ENCODE measurements at places on chromosomes 7 and 10.
A peak's percentile ranks its signal among the peaks of the same experiment; 100 is the strongest.

GRCh38 chr7:148747274-148747673 lies 48.6 kb downstream of the CUL1 start:
- DNase-seq: no peak

- no peak for DNase-seq
Observed at GRCh38 chr10:31099094-31099493, 67.4 kb upstream of the ZNF438 start.

GRCh38 chr10:101380353-101381017 lies 26.5 kb downstream of the BTRC start:
- DNase-seq: no peak

DNA sequence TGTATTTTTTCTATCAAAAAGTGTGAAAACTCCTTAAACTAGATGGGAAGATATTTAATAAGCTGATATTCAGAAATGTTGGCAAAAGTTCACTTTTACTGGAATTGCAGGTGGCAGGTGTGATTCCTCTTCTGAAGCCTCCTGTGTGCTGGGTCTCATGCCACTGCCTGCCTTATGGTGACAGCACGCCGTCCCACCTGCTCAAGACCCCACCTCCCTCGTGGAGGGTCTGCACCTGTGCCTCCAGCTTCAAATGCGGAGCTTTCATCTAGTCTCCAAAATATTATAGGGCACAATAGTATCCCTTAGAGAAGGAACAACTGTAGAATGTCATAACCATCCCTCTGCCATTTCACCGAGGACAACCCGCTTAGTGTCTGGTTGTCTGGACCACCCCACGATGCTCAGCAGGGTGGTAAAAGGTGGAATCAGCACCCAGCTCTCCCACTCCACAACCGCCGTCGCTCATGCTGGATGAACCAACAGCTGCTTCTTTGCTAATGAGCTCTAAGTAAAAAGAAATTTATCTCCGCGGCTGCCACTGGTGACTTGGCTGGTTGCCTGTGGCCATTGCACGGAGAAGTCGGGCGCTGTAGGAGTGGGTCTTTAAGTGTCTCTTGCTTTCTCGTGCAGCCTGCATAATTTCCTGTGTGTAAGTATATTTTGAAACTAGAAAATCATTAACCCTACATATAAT lies 119.3 kb upstream of the TCERG1L start:
- peak; percentile 37 for DNase-seq

- DNase-seq: no peak
Observed at GRCh38 chr10:16949816-16950215, 132.6 kb upstream of the RSU1 start.

DNA sequence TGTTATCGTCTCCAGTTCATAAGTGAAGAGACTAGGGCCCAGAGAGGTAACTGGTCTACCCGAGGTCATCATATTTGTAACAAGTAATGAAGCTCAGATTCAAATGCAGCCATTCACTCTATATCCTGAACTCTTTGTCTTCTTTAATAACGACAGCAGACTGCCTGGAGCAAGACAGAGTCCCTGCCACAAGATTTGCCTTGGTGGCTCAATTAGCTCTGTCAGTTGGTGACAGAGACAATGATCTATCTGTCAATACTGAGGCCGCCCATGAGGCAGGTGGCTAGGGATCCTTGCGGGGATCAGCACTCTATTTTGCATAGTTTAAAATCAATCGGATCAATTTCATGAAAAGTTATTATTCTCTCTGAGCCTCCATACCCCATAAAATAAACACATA lies 43.9 kb downstream of the SH3PXD2A start:
- no peak for DNase-seq

DNA sequence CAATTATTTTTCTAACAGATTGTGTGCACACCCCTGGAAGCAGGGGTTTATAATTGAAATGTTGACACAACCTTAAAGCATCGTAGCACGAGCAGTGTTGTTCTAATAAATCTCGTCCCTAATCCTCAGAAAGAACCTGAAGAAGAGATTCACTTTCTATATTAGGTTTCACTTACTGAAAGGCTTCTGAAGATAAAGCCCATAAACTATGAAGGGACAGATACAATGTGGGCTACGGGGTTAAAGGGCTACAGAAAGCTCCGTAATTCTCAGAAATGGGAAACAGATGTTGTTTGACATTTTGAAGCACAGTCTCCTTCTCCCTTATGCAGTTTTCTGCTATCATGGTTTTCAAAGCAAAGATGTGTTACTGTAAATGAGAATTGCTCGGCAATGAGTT lies 479.6 kb downstream of the GATA3 start:
- DNase-seq: no peak

- DNase-seq: no peak
Observed at GRCh38 chr10:73545357-73545756, 45.8 kb downstream of the USP54 start.

- no peak for DNase-seq
Observed at GRCh38 chr7:95265634-95266033, 58.7 kb downstream of the PON1 start.

GRCh38 chr10:7475939-7476338 lies 65.1 kb upstream of the SFMBT2 start:
- DNase-seq: no peak

GRCh38 chr7:5526100-5526905 lies 102.7 kb upstream of the TNRC18 start:
- DNase-seq: no peak

GRCh38 chr7:157446322-157446721 lies 109.5 kb downstream of the DNAJB6 start:
- DNase-seq: no peak

GRCh38 chr10:29496341-29497162 lies 138.2 kb downstream of the SVIL start:
- DNase-seq: peak; percentile 29

GRCh38 chr10:131831561-131831960 lies 69.2 kb upstream of the PPP2R2D start:
- DNase-seq: peak; percentile 57

DNA sequence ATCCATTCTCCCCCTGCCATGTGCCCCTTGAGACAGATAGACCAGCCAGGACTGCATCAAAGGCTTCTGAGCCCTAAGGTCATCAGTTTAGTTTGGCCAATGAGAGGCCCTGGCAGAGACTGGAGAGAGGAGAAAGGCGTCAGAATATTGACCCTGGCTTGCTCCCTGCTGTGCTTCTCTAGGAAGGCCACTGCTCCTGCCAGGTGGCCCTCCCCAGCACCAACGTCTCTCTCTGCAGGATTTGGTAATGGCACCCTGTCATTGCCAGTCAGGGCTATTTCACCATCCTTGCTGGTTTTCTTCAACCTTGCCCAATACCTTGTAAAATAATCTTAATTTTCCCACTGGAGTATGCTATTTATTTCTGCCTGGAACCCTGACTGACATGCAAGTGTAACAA lies 38.8 kb upstream of the ZRANB1 start:
- DNase-seq: no peak

DNA sequence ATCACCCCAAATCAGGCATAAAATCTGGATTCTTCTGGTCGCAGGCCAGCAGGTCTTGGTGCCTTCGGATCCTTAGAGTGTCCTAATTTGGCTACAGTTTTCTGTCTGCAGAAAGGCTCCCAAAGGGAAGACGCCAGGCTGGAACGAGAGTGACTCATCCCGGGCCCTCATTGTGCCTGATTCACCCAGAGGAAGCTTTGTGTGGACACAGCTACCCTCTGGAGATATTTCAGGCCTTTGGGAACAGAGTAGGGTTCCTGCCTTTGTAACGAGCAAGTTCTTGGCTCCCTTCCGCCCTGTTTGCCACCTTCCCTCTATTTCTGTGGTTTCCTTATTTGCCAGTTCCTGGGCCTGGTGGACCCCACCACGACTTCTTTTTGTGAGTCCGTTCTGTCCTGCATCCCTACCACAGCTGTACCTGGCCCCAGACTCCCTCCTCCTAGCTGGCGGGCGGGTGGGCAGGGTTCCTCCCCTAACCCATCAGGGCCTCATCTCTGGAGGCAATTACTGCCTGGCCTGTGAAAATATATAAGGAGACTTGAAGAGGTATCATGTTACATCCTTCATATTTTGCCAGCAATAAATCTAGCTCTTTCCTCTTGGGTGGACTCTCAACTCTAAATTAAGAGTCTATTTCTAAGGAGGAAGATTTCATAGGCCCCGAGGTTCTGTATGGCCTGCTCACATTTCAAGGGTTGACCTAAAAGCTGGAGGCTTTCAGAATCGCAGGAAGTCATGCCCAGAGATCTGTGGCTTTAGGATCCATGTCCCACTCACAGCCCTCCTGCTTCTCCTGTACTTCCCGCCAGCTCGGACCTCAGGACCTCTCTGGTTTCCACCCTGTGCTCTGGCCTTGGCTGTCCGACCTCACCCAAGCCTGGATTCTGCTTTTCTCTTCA lies 219.2 kb upstream of the ZNF32 start:
- DNase-seq: no peak

GRCh38 chr7:36309716-36310115 lies 79.9 kb upstream of the ANLN start:
- no peak for DNase-seq

DNA sequence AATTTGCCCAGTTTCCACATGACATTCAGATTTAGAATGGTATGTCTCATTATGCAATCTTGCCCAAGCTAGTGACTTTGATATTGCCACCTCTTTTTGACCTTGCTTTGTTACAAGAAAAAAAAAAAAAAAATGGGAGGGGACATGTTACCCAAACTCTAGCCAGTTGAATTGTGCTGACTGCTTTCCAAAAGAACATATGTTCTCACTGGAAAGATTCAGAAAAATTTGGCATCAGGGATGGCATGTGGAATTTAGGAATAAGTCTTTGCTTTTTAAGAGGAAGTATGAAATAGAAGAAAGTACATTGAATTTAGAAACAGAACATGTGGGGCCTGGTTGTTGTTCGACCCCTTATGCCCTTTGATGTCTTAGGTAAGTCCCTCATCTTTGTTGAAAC lies 846.8 kb downstream of the NRG3 start:
- DNase-seq: no peak

DNA sequence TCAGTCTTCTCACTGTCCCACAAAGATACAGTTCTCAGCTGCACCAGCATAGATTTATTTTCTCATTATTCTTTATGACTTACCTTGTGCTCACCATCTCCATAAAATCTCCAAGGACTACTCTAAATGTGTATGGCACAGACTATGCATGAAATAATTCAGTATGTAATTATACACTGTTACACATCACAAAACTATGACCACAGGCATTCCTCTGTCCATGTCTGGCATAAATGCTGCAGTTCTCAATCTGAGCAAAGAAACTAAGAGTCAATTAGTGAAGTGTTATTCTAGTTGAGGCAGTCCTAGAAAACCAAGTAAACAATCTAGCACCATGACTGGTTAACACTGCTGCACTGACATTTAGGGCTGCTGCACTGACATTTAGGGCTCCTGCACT lies 2.7 kb downstream of the CYCS start:
- no peak for DNase-seq

GRCh38 chr7:78675511-78675910 lies 778.0 kb downstream of the MAGI2 start:
- no peak for DNase-seq

- DNase-seq: no peak
Observed at GRCh38 chr10:12728494-12728893, 273.0 kb downstream of the CCDC3 start.

GRCh38 chr7:47458057-47458456 lies 123.9 kb downstream of the TNS3 start:
- peak; percentile 71 for DNase-seq

GRCh38 chr10:124701881-124702656 lies 42.1 kb downstream of the FAM53B start:
- no peak for DNase-seq

GRCh38 chr10:30420266-30420665 lies 13.7 kb upstream of the MAP3K8 start:
- DNase-seq: no peak

DNA sequence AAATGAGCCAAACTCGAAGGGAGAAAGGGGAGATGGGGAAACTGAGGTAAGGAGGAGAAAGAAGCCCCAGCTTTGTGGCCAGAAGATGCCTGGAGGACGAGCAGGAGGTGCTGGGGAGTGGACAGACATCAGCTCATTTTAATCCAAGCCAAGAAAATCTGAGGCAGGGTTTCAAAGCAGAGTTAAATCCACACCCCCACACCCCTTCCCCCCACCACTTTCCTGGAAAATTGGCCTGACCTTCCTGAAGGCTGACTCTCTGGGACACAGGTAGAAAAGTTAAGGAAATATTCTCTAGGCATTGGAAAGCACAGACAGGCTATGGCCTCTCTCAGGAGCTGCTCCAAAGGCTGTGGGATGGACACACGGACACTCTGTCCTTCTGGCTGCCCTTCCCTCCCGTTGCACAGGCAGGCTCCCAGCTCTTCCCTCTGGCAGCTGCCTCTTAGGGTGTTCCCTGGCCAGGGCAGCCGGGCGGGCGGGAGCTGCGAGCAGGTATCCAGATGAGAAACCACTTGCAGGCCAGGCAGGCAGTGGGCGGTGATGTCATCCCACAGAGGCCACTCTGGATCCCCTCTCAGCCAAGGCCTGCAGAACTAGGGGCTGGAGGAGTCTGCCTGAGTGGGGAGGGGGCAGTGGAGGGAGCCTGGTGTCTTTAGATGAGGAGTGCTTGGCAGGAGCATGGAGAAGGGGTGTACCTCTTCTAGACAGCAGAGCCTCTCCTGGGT lies 171.8 kb downstream of the NEURL1 start:
- no peak for DNase-seq

DNA sequence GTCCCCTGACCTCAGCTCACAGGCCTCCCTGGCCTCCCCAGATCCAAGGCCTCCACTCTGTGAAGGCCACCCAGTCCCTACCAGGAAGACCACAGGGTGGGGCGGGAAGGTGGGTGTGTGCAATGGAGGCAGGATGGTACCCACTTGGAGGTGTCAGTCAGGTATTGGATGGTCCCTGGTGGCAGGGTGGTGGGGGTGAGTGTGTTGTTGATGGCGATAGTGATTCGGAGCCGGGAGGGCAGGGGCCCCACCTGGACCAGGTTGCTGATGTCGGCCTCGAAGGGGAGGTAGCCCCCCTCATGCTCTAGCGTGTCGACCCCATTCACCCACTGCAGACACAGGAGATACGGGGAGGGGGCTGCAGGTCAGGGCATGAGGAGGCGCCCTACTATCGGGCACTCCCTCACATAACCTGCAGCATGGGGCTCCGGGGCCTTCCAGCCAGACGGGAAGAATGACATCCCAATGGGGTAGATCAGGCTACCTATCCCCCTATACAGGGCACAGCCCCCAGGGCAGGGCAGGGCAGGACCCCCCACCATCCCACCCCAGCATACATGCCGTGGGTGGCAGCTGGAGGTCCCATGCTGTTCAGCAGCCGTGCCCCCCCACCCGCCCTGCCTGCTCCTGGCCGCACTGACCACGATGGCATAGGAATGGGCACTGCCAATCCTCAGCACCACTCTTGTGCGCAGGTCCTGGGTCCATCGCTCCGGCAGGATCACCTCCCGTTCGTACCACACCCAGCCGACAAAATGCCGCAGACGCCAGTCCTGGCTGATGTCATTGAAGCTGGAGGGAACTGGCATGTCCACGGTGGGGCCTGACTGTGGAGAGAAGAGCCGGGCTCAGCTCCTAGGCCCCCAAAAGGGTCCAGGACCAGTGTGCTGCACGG lies 2.2 kb downstream of the GUSB start:
- DNase-seq: no peak

- peak; percentile 56 for DNase-seq
Observed at GRCh38 chr10:131847241-131847783, 53.5 kb upstream of the PPP2R2D start.

DNA sequence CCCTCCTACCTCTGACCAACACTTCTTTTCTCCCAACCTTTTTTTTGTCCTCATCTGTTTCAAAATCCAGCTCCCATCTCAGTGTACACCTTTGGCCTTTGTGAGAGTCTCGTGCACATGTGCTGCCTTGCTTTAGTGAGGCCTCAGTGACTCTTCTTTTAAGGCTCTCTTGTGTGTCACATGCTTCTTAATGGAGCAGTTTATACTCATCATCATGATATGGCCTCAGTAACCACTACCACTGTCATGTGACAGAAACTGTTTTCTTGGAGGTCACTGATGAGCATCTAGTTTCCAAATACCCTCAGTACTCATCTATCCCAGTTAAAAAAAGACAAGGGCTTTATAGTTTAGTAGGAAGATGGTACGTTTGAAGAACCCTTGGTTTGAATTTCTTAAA lies 8.1 kb upstream of the ARHGAP22 start:
- no peak for DNase-seq
